Muscle of arm (tissue), 14 donors: ENCODE measurements at places on chromosomes 6 and 20.

DNA sequence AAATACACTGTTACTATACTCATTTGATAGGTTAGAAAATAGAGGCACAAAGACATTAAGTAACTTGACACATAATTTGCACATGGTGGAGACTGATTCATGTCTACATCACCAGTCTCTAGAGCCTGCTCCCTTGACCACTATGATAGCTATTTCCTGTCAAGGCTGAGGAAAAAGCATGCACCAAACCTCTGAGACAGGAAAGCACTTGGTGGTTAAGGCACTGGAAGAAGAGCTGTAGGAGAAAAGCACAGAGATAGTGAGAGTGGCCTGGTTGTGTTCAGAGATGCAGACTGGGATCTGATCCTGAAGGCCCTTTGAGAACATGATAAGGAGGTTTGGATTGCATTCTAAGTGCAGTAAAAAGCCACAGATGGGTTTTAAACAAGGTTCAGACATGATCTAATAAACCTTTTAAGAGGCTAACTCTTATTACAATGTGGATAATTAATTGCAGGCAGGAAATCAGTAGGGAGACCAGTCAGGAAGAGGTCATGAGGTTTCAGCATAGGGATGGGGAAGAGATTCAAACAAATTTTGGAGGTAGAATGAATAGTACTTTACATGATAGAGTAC, 168.9 kb downstream of the PHF3 start:
- no peak for DNase-seq

DNA sequence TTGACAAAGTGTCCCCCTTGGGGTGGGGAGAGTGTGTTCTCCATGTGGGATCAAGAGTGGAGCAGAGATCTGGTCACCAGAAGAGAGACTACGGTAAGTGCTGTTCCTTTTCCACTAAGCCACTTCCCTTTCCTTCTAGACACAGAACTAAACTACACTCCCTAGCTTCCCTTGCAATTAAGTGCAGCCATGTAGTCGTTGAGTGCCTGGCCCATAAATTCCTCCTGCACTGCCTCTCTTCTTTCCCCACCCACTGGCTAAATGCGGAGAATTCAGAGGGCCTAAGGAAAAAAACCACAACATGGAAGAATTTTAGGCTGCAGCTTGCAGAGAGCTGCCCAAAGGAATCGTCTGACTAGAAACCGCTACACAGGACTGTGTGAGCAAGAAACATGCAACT, 1.5 kb downstream of the WDR27 start:
- no peak for DNase-seq

- no peak for DNase-seq
Observed at GRCh38 chr6:158803733-158804143, 15.4 kb downstream of the EZR start.

GRCh38 chr6:53029761-53030160, 34.7 kb upstream of the GSTA4 start:
- DNase-seq, result no peak

DNA sequence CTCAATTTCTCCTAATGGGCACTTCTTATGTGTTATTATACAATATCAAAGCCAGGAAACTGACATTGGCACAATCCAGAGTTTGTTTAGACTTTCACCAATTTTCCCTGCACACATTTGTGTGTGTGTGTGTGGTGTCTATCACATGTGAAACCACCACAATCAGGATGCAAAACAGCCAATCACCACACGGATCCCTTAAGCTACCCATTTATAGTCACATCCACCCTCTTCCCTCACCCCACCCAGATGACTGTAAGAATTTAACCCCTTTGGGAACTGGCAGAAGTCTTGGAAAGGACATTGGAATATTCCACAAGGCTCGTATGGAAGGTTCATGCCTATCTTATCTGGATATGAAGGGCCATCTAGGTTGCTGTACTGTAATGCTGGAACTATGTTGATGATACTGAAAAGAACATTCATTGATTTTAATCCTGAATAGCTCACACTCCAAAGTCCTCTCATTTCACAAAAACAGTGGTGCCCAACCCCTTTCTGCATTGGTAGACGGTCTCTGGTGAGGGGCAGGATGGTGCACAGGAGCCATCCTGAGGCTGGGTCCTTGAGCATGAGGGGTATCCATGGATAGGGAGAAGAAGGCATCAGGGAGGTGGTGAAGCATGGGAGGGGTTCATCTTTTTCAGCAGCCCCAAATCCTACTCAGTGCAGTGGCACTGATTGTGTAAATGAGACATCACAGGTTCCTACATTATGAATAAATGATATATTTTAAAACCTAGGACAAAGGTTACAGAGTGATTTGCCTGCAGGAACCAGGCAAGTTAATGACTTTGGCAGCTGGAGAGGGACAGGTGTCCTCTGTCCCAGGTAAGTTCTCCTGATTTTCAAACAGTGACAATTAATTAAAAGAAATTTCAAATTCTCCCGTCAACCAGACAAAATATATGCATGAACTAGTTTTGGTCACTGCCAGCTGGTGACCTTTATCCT, 12.1 kb upstream of the CTCFL start:
- no peak for DNase-seq

DNA sequence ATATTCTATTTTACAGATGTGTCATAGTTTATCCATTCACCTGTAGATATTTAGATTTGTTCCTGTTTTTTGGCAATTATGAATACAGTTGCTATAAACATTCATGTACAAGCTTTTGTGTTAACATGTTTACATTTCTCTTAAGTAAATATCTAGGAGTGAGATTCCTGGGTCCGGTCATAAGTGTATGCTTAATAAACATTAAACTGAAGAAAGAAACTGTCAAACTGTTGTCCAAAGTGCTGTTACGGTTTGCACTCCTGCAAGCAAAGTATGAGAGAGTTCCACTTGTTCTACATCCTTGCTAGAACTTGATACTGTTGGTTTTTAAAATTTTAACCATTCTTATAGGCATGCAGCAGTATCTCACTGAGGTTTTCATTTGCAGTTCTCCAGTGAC, 138.6 kb downstream of the RALGAPA2 start:
- DNase-seq, result no peak

GRCh38 chr6:166556336-166556735, 30.1 kb downstream of the RAMACL start:
- DNase-seq, result no peak

DNA sequence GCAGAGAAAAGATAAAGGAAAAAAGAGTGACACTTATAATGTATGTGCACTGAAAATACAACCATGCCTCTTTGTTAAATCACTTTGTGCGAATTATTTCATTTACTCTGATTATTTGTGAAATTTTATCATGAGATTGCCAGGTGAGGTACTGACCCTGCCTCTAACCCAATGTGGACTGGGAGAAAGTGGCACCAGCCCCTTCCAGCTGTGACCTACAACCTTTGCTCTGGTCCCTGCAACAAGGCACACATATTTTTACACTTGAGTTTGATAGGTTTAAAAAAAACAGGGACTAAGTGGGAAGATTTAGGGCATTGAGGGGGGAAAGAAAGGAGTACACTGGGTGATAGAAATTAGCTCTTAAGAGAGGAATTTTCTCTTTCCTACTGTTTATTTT, 80.3 kb upstream of the ISM1 start:
- DNase-seq, result no peak

DNA sequence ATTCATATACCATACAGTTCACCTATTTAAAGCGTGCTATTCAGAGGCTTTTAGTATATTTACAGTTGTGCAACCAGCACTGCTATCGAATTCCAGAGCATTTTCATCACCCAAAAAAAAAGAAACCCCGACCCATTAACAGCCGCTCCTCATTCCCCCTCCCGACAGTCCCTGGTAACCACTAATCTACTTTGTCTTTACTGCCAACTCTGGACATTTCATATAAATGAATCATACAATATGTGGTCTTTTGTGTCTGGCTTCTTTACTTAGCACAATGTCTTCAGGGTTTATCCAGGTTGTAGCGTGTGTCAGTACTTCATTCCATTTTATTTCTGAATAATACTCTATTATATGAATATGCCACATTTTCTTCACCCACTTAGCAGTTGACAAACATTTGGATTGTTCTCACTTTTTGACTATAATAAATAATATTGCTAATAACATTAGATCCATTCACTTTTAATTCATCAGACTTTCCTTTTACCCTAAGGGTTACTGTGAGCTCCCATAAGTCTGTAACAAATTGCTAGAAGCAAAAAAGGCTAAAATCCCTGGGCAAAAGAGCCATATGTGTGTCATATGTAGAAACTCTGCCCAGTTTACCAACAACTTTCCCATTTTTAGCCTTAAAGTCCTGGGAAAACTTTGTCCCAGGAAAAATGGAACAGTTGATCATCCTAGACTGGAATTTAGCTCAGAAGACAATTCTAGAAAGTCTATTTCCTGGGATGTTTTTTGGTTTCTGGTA, 23.2 kb upstream of the ROS1 start:
- no peak for DNase-seq

DNA sequence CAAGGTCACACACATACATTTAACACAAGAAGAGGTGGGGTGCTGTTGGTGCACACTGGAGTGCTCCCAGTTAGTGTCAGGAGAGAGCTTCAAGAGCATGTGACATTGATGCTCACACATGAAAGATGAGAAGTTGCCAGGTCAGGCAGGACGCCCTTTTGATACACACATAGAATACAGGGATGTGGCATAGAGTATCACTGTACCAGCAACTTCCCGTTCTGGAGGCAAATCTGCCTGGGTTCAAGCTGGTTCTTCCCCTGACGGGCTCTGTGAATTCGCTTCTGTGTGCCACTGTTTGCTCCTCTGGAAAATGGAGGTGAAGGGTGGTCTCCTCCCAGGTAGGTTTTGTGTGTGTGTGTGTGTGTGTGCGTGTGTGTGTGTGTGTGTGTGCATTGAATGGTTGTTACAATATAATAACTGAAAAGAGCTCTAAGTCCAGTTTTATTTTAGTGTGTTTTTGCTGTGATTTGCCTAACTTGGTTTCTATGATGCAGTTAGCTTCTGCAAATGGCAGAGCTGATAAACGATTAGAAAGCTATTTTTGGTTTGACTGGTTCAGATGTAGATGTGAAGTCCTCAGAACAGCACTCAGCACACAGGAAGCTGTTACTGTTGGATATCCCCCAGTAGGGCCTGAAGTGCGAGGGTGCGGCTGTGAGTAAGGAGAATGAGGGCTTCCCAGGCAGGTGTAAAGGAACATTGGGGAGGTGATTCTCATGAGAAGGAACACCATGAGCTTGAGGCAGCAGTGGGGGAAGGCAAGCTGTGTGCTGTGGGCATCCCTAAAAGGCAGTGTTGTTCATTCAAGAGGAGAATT, 53.4 kb downstream of the HIVEP1 start:
- DNase-seq, result no peak

DNA sequence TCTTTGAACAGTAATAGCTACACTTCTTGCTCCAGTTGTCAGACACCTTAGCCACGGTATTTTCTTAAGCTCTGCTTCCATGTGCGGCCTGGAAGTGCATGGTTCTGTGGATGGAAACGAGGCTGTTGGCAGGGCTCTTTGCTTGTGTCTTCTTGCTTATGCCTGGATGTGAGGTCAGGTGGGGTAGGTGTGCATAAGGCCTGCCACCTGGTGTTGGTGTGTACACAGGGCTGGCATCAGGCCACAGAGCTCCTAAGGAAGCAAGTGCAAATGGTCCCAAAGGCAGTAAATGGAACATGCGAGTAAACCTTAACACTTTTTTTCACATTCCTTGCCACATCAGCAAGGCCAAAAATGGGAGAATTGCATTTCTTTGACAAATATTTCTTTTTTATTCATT, 158.1 kb upstream of the GMDS start:
- DNase-seq, result no peak

DNA sequence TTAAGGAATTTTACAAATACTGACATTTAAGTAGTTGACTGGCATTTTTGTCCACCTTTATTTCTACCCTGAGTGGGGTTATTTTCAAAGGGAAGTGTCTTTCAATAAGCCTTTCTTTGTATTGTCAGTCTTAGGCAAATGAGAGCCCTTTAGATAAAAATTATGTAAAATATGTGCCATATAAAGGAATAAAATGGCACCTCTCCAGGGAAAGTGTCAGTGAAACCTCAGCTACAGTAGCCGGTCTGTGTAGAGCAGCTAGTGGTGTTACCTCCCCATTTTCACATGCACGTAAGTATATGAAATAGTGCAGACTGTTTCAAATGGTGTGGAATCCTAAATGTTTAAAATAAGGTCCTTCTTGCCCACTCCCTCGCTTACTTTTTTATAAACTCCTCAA, 5.0 kb downstream of the FAM217B start:
- DNase-seq, result no peak

DNA sequence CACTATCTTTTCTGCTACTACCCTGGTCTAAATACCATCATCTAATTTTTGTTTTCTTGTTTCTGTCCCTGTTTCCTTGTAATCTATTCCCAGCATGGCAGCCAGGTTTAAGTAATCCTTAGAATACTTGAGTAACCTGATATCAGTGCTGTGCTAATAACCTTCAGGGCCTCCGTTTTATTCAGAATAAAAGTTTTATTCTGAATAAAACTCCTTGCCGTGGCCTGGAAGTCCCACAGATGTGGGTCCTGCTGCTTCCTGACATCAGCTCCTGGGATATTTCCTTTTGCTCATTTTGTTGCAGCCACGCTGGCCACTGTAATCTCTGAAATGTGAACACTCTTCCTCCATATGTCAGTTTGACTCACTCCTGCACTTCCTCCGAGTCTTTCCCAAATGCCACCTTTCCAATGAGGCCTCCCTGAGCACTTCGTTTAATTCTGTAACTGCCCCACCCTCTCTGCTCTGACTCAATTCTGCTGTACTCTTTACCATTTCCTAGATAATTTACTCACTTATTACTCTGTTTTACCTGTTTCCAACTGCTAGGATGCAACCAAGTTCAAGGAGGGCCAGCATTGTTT, 114.0 kb upstream of the FOXA2 start:
- DNase-seq, result no peak

GRCh38 chr6:75290136-75290945, 5.7 kb upstream of the TMEM30A start:
- DNase-seq, result no peak

DNA sequence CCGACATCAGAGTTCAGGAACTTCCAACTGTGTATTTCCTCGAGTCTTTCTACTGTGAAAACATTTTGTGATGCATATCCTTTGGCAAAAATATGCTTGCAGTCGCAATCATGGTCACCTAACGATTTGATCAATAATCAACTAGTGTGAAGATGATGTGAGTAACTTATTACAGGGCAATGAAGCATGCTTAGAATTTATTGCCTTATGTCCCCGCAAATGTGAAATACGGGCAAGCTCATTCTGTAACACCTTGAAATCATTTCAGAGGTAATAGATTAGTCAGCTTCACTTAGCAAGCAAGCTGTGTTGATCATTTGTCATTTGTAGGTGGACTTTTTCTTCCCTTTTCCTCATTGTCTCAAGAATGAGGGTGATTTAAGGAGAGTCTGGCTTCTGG, 67.9 kb upstream of the DOK5 start:
- DNase-seq, result no peak

DNA sequence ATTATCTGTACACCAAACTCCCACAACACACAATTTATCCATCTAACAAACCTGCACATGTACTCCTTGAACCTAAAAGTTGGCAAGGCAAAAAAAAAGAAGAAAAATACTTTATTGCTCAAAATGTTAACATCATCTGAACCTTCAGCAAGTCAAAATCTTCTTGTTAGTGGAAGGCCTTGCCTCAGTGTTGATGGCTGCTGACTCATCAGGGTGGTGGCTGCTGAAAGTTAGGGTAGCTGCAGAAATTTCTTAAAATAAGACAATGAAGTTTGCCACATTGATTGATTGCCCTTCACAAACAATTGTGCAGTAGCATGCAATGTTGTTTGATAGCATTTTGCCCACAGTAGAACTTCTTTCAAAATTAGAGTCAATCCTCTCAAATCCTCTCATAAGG, 2.7 kb upstream of the WFDC11 start:
- DNase-seq, result no peak
